ENCODE measurements at places on chromosomes 16 and 17.

DNA sequence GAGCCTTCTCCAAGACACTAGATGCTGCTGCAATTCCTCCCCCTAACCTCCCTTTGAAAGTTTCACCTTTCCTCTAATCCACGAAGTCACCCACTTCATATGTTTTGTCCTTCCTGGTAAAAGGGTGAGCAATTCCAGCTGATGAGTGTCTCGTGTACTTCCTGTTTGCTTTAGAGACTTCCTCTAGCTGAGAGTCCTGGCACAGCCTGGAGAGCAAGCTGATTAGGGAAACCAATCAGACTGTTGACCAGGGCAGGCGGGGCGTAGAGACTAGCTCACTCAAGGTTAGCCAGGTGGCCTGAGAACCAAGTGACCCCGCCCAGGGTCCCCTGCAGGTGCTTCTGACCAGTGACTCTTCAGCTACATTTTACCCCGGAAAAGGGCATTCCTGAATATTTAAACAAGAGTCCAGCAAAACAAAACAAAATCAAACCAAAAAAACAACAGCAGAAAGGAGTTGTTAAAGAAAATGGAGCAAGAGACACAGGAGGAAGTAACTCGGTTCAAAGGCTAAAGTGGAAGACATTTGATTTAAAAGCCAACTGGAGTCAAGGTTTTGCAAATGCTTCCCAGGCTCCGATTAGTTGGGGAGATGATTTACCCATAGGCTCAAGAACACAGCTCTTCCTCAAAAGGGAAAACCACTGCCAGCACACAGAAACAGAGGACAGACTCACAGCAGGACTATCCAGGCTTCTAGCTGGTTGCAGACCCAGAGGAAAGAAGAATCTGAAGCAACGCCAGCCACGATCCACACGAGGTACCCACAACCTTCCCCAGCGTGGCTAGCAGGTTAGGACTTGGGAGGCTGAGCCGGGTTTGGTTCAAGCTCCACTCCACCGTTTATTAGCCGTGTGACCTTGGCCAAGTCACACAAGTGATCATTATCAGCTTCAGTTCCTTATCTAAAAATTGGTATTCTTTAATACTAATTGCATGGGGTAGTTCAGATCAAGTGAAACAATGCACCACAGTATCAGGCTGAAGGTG lies 13.4 kb downstream of the HSPB9 start:
- DNase-seq = peak; percentile 21

DNA sequence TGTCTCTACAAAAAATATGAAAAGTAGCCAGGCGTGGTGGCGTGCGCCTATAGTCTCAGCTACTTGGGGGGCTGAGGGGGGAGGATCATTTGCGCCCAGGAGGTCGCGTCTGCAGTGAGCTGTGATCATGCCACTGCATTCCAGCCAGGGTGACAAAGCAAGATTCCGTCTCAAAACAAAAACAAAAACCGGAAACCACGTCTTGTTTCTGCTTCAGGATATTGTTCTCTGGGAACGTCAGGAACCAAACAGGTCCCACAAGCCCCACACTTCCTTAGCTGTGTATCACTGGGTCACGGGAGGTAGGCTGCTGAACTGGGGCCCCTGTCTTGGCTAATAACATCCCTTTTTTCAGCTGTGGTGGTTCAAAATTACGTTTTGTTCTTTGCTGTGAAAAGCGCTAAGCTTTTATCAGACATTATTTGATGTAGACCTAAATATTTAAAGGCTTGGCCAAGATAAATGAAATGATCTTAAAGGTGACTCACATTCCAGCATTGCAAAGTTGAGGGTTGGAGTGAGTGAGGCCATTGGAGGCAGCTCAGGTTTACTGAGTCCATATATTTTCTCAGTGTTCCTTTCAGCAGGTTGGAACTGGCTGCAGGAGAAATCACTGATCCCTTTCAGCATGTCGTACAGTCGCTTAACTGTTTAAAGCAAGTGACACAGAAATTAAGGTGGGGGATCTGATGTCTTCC lies 16.4 kb upstream of the SEC14L1 start:
- DNase-seq = no peak

DNA sequence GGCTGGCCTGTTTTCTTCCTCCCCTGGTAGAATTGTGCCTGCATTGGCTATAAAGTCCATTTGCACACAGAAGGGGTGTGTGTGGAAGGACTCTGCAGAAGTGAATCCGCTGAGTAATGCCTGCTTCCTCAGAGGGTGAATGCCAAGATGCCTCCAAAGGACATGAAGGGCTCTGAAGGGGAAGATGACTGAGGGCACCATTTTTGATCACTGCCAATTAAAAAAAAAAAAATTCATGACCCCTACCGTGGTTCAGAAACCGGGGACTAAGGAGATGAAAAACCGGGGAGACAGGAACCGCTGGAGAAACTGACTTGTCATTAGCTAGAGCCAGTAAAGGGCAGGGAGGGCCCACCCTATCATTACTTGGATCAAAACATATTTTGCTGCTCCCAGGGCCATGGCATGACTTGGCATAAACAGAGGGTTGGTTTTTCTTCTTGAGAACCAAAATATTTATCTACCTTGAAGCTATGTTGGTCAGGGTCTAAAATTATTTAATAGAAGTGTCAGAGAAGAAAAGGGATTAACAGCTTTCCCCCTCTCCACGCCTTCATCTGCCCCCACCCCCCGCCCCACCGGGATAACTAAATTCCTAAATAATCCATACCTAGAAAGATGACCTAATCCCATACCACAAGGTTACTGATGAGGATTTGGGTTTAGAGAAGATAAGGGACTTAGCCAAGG lies 3.6 kb upstream of the USP7 start:
- DNase-seq = no peak

GRCh38 chr16:82605863-82606620 lies 20.7 kb upstream of the CDH13 start:
- no peak for DNase-seq

DNA sequence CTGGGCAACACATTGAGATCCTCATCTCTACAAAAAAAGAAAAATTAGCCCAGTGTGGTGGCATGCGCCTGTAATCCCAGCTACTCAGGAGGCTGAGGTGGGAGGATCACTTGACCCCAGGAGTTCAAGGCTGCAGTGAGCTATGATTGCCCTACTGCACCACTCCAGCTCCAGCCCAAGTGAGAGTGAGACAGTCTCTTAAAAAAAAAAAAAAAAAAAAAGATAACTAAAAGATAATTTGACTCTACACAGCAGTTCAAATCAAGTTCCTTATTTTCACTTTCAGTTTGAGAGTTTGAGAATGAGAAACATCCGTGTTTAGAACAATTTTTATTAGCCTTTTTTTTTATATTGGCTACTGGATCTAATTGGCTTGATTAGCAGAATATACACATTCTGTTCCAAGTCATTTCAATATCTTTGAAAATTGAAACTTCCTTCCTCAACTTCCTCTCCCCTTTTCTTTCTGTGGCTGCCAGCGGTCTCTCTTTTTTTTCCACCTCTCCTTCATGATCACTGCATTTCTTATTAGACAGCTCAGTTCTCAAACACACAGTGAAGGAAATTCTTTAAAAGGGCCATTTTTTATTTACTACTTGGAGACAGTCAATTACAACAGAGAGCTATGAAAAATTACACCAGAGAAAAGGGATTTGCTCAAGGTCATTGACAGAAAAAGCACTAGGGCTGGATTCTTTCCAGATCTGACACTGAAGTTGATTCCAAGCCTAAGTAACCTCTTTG lies 4.5 kb upstream of the ACSF2 start:
- no peak for DNase-seq

GRCh38 chr17:44527954-44528353 lies 24.7 kb upstream of the GPATCH8 start:
- DNase-seq = no peak

DNA sequence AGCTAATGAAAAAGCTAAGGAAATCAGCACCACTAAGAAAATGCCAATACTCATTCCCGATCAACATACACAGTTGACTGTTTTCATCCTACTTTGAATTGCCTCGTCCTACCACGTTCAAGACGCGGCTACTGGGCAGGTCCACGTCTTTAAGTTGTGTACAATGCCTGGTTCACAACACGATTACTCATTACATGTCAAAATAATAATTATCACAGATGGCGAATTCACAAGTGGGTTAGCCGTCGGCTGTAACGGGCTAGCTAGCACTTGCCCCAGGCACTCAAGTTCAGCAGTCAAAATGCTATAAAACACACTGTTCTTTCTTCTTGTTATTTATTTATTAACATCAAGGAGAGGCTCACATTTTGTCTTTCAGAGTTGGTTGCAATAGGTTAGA lies 124.2 kb downstream of the ZFHX3 start:
- DNase-seq = no peak

DNA sequence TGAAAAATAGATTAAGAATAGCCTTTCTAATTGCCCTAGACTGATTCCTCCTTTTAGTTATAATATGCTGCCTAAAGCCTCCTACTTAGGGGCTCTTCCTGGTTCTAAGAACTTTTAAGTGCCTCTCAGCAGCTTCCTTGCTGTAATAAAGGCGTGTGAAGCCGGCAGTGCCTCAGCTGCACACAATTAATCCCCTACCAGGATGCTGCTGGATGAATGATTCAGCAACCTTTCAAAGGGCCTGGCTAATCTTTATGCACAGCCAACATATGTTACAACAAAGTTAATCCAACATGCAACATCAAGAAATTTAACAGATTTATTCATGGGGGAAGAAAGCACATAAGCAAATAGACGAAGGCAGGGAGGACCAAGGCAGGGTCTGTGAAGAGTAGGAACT lies 145.2 kb downstream of the PMP22 start:
- DNase-seq = no peak

- no peak for DNase-seq
Measured at GRCh38 chr16:66881014-66881417, 701 bp downstream of the PDP2 start.

DNA sequence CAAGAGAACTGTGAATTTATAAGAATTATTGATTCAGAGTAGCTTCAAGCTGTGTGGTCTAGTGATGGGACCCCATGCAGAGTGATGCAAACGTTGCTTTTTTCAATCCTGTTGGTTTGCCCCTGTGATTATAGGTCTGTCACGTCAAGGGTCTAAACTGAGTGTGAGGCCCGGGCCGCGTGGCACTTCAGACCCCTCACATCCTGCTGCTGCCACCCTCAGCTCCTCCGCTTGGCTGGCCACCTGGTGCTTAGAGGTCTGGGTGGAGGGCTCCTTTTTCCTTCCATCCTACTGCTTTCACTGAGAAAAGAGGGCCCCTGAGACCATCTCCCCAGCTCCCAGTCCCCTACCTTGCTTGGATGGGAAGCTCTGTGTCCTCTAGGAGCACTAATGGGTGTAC lies 12.0 kb downstream of the MYL4 start:
- DNase-seq = no peak

GRCh38 chr16:64437706-64438324 lies 684.0 kb downstream of the CDH11 start:
- peak; percentile 35 for DNase-seq

DNA sequence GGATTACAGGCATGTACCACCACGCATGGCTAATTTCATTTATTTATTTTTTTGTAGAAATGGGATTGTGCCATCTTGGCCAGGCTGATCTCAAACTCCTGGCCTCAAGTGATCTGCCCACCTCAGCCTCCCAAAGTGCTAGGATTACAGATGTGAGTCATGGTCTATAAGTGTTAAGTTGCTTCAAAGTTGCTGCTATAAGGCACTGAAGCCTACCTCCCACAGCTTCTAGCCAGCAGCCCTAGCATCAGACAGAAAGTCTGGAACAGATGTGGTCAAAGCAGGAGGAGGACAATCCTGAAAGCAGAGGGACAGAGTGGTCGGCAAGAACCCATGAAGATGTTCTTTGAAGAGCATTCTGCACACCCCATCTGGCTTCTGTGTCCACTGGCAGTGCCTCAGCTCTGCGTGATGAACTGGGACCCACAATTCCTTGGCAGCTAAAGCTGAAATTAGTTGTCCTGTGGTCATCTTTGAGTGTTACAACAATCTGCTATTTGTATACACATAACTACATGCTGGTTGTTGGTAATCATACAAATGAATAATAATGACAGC lies 11.2 kb downstream of the MAP3K14 start:
- no peak for DNase-seq

GRCh38 chr16:78284957-78285434 lies 185.5 kb downstream of the WWOX start:
- DNase-seq = no peak

DNA sequence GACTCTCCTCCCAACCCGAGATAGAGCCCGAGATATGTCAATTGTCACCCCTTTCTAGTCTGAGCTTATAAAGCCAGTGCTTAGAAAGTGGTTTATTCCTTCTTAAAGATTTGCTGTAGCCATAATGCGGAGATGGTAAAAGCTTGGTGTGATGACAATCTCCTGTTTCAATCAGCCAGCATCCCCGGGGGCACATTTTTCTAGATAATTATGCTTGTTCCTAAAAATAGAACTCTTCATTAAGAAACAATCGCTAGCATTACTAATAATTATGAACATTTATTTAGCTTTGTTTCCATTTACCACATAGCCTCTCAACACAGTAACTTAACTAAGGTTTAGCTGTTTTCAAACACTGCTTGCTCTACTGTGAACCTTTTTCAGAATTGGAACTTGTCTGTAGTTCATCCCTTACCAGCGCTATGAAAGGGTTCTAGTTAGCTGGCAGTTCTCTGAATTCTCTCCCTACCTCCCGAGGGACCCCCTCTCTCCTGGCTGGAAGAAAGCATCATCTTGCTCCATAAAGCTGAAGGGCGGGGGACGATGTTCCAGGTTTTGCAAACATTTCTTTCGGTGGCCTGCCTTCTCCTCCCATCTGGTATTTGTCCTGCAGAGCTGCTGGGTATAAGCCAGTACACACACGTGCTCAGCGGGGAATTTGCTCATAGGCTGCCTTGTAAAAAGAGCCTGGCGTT lies 922 bp upstream of the MRPL58 start:
- DNase-seq = no peak

DNA sequence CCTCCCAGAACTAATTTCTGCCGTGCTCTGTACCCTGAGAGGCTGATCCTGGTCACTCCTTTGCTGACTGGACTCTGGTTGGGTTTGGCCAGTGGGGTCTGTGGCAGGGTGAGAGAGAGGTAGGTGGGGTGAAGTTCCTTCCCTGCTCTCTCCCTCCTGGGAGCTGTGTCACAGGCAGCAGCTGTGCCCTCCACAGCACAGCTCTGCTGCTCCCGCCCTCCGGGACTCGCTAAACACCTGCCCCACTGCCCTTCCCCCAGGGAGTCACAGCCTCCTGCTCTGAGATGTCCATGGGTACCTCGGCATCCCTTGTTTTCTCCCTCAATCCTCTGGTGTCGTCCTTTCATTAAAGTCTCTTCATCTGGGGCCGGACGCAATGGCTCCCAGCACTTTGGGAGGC lies 66.4 kb downstream of the SRCIN1 start:
- DNase-seq = peak; percentile 11

DNA sequence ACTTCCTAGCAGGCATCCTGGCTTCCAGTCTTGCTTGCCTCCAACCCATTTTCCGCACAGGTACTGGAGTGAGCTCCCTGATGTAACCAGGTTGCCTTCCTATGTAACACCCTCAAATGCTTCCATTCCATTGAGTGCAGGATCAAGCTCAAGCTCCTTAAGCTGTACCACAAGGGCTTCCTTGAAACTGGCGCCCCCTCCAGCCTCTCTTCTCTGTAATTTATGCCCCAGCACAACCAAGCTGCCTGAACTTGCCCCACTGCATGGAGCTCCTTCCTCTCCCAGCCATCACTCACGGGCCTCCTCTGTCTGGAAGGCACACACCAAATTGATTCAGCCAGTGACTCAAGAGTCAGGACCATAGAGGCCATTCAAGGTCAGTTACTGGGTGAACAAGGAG lies 234.8 kb upstream of the RPL38 start:
- DNase-seq = no peak

- no peak for DNase-seq
Measured at GRCh38 chr17:31321966-31322365, 544 bp upstream of the EVI2A start.
